Neural progenitor cell (in vitro differentiated cells): ENCODE measurements at places on chromosomes 16 and 17.

DNA sequence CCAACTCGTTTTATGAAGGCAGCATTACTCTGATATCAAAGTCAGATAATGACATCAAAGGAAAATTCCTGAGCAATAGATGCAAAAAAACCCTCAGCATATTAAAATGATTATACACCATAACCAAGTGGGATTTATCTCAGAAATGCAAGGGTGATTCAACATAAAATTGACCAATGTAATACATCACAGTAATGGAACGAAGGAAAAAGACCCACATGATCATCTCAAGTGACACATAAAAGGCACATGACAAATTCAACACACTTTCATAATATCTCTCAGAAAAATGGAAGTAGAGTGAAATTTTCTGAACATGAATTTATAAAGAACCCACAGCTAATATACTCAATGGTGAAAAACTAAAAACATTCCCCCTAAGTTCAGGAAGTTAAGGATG is 118.8 kb downstream of the ITFG1 start:
- DNase-seq, result no peak

- DNase-seq, result no peak
These were observed 10.0 kb upstream of the MYCBPAP start for GRCh38 chr17:50498021-50498874.

DNA sequence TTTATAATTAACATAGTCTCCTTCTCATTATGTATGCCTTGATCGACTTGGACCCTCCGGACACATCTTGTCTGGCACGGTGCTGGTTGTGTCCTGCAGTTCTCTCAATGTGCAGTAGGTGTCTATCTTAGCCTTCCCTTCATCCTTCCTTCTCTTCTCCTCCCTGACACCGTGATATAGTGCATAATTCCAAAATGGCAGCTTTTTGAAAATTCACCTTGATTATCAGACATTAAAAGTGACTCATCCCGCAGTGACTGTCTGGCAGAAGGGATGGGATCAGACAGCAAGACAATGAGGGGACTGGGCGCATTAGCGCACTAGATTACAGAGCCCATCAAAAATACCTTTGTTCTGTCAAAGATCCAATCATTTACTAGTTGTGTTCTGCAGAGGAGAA is 70.0 kb upstream of the PMFBP1 start:
- peak; percentile 48 for DNase-seq

DNA sequence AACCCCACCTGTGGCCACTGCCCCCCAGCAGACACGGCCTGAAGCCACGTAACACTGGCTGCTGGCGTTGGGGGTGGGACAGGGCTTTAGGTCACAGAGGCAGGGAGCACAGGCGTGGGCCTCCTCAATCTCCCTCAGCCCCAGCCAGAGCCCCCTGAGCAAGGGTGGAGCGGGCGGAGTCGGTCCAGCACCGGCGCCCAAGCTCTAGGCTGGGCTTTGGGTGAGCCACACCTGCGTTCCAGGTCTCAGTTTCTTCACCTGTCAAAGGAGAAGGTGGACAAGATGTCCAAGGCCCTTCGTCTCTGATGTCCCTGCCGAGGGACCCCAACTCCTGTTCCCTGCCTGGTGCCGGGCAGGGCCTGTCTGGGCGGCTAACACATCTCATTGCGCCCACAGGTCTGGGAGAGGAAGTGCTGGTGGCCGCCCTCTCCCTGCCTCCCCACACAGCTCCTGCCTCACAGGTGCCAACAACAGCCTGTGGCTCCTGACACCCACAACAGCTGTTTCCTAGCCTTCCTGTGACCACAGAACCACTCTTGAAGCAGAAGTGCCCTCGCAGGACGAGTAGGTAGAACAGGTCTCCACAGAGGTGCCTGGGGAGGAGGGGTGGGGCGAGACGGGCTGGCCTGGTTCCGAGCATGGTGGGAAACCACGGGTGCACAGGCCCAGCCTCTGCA is 12.0 kb downstream of the FAM83G start:
- no peak for DNase-seq

- DNase-seq, result no peak
These were observed 3.1 kb downstream of the GSG1L2 start for GRCh38 chr17:9818760-9819159.

GRCh38 chr17:5111402-5112204 is at the start of gene ZNF232:
Gene ZNF232 (minus strand): TSS chr17:5111878. CDS start chr17:5111822, 56 bp downstream.
- peak; percentile 96 for DNase-seq

GRCh38 chr17:16925461-16926060 is 46.4 kb downstream of the TNFRSF13B start:
- DNase-seq, result no peak

- no peak for DNase-seq
These were observed 14.7 kb upstream of the CPNE2 start for GRCh38 chr16:57077714-57078113.

DNA sequence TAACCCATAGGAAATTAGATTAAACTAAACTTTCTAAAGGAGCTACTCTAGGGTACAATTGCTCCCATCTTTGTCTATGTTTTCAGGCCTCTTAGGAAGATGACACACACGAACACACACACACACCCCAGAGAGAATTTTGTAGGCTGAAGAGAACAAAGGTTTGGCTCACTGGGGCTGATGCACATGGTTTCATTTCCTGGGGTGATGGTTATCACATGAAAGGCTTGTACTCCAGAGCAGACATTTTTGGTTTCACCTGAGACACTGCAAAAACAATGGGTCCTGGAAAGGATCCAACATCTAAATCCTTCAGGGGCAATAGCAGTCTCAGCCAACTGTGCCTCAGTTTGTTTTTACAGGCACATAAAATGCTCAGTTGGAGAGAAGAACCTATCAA is 62.8 kb downstream of the GRB7 start:
- no peak for DNase-seq

- DNase-seq, result no peak
These were observed 9.9 kb downstream of the NR1D1 start for GRCh38 chr17:40090237-40091119.

DNA sequence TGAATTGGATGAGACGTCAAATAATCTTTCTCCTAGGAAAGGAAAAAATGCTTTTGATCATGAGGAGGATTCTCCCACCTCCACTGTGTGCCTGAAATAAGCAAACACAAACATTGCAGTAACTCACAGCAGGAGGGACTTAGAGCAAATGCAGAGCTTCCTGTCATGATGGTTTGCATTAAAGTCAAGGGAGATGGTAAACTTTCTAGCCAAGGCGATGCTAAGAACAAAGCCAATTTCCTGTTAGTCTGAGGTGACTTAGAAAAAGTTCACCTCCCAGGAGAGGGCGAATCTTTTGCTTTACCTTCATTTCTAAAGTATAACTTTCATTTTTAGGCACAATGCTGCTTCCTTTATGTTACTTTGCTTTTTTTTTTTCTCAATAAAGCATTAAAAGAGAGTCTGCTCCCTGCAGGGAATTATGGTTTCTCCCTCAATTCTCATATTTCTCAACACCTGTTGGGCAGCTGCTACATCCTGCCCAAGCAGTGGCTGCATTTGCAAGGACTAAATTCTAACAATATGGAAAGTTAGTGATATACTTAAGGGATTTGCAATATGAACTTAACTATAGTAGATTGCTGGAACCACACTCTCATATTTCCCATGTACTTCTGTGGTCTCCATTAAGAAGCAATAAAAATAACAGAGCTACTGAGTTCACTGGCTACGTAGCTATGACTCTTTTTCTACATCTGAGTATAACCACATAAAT is 175.6 kb downstream of the PCTP start:
- DNase-seq, result no peak

- no peak for DNase-seq
These were observed 75.9 kb upstream of the IRX6 start for GRCh38 chr16:55248058-55248457.

GRCh38 chr16:11232852-11233726 is 22.9 kb downstream of the SOCS1 start:
- no peak for DNase-seq

DNA sequence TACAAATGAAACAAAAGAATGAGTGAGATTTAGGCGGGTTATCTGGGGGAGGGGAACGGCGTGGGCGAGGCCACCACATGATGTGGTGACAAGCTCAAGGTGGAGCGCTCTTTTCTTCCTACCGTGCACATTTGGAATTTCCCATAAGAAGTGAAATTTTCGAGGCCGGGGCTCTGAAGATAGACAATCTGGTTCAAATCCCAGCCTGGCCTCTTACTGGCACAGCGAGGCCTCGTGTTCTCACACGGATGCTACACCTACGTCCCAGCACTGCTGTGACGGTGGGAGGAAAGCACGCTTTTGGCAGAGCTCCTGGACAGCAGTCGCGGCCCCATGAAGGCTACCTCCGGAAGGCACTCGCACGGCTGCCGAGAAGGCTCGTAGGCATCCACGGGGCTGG is 25.2 kb downstream of the ZDHHC7 start:
- no peak for DNase-seq

DNA sequence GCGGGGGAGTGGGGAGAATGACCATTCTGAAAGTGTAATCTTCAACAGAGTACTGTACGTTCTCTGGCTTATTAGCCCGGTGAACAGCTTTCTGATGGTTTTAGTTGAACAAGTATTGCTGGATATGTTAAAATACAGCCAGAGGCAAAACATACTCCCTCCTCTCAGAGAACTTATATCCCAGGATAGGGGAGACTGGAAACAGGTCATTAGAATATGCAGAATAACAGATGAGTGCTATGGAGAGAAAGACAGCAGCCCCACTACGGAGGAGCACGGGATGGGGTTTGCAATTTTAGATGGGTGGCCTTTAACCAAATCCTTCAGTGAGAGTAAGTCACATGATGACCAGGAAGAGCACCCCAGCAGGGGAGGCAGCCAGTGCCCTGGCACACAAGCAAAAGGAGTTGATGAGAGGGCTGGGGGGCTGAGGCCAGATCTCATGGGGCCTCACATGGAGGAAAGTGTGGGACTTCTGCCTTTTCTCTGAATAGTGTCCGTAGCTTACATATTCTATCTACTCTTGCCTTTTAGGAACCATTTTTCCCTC is 43.1 kb upstream of the SEC14L1 start:
- DNase-seq, result no peak

DNA sequence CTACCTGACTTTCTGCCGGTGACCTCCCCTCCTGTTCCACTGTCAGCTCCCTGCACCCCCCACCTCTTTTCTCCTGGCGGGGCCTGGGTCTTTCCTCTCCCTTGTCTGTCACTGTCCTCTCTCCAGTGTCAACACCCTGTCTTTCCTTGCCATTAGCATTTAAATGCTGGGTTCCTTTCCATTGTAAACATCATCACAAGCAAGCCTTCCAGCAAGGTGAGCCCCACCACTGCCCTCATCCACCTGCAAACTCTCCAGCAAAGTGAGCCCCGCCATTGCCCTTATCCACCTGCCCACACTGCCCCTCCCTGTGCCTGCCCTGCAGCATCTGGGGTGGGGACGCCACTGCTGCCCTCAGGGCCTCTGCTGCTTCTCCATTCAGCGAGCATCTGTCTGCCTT is 195.0 kb downstream of the ENGASE start:
- DNase-seq, result no peak

- DNase-seq, result no peak
These were observed 10.7 kb upstream of the KRT28 start for GRCh38 chr17:40810494-40810893.

- no peak for DNase-seq
These were observed 324.1 kb upstream of the GOT2 start for GRCh38 chr16:59058250-59058649.

DNA sequence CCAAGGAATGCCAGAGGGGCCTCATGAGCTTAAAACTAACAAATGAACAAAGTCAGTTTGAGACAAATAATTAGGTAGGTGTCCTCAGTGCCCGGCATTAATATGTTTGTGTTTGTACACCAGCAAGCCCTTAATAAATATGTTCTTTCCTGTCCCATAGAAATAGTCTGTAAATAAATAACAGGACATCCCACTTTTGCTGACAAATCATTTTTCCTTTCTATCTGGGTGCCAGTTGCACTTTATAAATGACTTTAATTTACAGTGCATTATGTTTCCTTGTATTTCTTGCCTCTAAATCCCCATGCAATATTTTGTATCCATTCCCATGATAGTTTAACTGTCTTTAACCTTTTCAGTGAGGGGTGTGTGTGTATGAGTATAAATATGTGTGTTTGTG is 170.3 kb downstream of the CBLN1 start:
- DNase-seq, result no peak

DNA sequence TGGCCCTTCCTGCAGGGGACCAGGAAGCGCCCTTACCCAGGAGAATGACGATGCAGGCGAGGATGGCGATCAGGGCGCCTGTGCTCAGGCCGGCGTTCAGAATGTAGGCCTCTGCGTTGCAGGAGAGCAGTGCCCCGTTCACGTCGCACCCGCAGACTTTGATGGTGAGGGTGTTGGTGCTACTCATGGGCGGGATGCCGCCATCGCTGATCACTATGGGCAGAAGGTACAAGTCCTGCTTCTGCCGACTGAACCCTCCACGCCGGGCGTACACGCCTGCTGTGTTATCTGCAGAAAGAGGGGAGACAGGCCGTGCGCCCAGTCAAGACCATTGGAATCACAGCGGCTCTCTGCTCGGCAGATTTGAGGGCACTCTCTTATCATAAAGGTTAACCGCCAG is 171.1 kb downstream of the CDH11 start:
- DNase-seq, result no peak

DNA sequence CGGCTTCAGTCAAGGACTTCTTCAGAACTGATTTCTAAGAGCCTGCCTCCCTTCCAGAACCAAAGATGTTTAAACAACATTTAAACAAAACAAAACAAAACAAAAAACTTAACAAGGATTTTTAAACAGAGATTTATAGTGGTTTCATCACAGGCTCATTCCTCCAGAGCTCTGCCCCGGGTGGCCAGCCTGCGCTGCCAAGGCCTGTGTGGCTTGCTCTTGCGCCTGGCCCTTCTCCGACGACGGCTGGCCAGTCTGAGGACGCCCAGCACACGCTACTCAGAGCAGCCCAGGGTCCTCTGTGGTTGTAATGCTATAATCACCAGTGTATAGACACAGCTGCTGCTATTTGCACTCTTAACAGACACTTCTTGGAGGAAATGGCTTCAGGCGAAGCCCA is 307.2 kb upstream of the MYOCD start:
- DNase-seq, result no peak

DNA sequence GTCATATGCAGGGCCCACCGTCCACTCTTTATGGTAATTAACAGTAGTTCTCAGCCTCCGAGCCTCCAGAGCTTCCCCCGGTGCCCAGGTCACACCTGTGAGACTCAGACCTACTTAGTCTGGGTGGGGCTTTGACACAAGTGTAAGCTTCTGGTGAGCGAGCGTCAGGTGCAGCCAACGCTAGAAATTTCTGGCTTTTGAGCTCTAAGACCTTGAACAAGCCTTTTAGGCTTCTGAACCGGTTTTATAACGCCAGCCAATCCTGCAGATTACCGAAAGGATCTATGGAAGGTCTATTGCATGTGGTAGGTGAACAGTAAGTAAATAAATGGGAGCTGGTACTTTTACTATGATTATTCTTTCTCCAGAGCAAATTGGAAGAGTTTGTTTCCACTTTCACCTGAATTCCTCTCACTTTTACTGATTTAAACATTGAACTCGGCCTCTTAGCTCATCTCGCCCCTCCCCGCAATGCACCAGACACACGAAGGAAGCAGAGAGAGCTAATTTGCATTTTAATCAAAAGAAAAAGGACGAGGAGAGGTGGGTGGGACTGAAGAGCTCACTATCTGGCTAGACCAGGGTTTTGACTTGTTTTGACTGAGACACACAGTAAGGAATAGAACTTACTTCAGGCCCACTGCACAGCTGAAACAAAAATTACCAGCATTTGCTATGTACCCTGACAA is 47.1 kb downstream of the ABAT start:
- peak; percentile 27 for DNase-seq
